ENCODE measurements at places on chromosomes 2 and 18.

- DNase-seq: no peak
Observed at GRCh38 chr2:201820383-201821007, 14.2 kb downstream of the CDK15 start.

DNA sequence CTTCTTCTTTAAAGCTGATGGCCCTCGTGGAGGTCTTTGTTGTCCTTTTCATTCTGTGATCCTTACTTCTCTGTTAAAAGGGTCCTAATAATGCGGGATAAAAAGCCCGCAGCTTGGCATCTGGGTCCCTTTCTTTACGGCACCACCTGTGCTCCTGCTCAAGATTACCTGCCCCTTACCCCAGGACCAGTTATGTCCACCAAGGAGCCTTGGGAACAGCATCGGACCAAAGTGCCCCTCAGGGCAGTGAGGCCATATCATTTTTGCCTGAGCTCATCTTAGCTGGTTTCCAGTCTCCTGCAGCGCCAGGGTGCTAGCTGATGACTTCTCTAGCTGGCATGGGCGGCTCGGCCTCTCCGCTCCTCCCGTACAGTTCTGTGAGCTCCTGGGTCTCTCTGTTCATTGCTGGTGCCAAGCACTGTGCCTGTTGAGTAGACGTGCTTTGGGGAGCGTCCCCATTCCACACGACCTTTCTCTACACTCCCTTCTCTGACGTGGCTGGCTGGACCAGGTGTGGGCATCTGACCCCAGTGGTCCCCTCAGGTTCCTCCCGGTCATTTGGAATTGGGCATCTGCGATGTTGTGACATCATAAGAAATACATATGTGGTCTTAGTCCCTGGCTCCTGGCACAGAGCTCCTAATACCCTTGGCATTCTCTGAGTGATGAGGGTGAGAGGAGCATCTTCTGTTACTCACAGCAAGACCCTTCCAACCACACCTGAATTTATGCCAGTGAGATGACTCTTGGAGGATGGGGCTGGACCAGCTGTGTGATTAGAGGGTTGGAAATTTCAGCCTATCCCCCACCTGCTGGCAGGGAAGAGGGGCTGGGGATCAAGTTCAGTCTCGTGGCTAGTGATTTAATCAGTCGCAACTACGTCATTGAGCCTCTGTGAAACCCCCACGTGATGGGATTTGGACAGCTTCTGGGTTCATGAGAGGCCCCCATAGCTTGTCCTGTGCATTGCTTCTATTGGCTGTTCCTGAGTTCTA is 134.2 kb upstream of the HS6ST1 start:
- no peak for DNase-seq

GRCh38 chr18:6729247-6730091 is at the start of gene ARHGAP28:
TSS of gene ARHGAP28 (plus strand) at chr18:6729716. CDS start at chr18:6729822, 106 bp downstream.
- no peak for DNase-seq

DNA sequence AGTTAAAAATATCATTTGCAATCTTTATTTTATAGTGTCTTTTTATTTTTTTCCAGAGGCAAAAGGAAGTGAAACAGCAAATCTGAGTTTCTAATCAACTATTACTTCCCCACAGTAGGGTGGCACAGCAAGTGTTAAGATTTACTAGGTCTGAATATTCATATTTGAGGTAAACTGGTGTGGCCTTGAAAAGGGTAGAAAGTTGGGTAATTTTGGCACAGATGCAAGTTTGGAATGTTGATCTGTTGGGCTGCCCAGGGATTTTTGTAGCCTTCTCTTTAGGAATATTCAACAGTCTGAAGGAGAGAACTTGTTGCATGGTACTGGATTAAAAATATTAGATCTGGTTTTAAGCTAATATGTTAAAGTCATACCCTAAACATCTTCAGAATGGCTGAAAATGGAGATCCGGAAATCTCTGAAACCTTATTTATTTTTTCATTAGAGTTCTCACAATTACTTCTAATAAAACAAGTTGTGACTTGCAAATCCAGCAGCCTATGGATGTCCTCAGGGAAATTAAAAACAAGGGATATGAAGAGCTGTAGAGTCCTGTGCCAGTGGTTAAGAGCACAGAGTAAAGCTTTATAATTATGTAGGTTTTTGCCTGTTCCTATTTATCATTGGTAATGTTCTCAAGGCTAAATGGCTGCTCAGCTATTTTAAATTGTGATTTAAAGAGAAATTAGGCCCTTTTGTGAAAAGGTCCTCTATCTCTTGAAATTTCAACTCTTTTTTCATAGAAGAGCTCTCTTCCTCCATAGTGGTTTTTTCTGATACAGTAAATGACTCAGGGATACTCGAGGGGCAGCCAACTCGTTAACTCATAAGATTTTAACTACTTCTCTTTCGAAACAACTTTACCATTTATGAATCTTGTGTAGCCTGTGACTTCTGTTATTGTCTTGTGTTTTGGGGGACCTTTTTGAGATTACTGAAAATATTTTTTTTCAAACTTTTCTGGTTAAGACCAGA is 11.0 kb downstream of the TANK start:
- no peak for DNase-seq

- no peak for DNase-seq
Observed at GRCh38 chr18:33152376-33152775, 288.1 kb downstream of the CCDC178 start.

DNA sequence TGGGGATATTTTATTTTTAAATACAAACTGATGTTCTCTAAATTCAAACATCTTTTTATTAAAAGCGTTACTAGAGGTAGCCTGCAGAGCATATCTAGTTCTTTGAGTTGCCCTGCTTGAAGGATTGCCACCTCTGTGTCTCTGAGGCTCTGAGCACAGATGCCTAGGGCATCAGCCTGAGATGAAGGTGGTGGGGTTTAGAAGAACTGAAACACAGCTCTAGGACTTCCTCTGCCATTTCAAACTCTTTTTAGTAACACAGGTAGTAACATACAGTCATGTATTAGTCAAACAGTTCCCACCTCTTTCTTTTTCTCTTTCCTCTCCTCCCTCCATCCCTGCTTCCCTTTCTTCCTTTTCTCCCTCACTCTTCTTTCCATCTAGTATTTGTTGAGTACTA is 57.6 kb downstream of the TTC21B start:
- no peak for DNase-seq
